ENCODE measurements at places on chromosomes 7 and 10.
A peak's percentile ranks its signal among the peaks of the same experiment; 100 is the strongest.

- DNase-seq = no peak
Observed at GRCh38 chr10:63137306-63137705, 4.2 kb downstream of the NRBF2 start.

DNA sequence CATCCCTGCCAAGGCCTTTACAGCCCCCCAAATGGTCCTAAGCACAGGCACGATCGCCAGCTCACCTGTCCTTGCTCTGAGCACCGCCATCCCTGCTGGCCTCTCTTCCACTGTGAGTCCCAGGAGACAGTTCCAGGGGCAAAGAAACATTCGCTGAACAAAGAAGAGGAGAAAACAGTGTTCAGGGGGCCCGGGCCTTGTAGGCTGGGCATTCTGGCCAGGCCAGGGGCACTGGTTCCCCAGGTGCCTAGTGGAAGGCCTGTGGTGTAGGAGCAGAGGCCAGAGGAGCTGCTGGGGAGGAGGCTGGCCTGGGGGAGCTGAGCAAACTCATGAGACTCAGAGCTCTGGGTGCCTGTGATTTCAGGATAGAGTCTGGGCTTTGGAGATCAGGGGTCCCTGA, 22.6 kb downstream of the AQP1 start:
- no peak for DNase-seq

DNA sequence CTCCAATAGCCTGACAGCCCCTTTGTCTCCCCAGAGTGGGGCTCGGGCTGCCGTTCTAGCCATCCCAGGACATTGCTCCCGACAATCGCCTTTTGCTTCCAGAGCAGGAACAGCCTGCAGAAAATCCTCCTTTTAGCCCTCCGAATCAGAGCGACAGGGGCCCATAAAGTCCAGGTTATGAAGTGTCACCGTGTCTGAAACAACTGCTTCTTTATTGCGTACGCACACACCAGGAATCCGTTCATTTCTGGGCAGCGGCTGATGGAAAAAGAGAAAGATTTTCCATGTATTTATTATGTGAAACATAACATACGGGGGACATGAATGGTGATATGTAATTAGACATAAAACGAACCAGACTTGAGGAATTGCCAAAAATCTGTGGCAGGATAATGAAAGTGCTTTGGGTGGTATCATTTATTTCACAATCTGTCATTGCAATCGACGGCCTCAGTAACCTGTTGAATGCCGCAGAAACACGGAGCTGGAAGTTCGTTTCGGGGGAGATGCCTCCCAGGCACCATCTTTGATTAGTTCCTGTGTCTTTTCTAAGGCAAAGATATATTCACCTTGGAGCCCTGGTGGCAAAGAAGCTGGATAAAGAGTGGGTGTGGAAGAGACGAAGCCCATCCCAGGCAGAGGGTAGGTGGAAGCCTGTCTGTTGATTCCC, 48.1 kb downstream of the FAM241B start:
- no peak for DNase-seq

DNA sequence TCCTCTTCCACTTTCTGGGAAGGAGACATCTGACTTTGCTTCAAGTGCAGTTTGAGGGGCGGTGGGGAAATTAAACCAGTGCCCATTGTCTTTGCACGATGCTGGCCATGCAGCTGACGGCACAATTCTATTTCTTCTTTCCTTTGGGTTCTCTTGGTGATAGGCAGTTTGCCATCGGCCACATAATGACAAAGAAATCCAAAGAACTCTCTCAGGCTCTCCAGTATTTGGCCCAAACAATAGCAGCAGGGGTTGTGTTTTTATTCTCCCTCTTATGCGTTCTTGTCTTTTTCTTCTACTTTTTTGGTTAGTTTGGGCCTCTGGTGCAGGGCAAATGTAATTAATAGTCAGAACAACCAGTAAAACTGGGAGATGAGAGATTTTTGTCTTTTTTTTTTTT, 147.0 kb downstream of the EMX2 start:
- no peak for DNase-seq

DNA sequence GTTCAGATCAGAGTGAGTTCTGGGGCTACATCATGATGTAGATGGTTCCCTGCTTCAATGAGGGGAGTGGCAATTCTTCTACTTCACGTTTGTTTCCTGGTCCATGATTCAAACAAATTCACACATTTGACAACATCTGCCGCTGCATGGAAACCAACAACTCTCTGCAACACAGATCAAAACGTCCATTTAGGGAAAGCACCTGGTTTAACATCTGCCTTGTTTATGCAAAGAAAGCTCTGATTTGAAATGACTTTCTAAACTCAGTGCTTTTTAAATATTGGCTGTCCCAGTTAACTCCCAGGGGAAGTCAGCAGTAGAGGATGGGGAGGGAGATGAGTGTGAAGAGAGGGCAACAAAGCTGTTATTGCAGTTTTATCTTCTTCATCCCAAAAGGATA, 93.8 kb downstream of the GAD2 start:
- DNase-seq = no peak

DNA sequence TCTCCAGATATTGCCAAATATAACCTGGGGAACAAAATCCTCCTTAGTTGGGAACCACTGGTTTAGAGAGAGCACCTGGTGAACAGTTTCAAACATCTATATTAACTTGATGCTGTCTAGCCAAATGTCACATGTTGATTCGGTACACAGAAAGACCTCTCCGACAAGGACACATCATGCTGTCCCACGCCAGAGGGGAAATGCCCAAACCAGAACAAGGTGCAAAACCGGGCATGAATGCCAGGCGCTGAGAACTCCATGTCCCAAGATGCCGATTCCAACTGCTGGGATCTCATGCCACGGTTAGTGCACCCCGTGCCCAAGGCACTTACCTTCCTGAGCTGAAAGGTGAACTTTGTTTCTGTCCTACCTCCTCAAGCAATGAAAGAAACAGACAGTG, 100.8 kb downstream of the SFMBT2 start:
- no peak for DNase-seq

GRCh38 chr10:103759100-103759781, 96.1 kb downstream of the SH3PXD2A start:
- peak; percentile 75 for DNase-seq

DNA sequence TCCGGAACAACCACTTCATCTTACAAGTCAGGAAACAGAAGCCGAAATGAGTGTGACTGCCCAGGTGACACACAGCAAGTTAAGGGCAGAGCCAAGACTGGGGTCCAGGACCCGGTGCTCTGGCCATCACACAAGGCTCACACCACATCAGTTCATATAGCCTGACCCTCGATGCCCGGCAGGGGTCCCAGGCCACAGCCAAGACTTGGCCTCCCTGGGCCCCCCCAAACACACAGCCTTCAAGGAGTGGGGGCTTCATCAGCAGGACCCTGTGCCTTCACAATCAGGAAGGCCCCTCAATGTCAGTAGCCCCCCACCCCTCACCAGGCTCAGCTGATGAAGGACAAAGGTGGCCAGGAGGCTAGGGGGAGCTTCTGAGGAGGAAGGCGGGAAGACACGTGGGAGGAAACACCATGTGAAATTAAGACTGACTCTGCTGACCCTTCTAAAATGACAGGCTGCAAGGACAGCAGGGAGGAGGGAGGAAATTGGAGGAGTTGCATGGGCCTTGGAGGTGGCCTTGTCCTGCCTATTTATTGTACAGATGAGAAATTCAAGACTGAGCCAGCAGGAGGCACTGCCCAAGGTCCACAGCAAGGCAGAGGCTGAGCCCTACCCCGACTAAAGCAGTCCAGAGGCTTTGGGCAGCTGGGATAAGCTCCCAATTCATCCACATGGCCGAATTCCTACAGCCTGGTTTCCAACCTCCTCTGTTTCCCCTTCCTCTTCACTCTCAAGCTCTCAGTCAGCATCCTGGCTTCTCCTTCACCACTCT, 216.1 kb upstream of the ZMIZ1 start:
- no peak for DNase-seq

DNA sequence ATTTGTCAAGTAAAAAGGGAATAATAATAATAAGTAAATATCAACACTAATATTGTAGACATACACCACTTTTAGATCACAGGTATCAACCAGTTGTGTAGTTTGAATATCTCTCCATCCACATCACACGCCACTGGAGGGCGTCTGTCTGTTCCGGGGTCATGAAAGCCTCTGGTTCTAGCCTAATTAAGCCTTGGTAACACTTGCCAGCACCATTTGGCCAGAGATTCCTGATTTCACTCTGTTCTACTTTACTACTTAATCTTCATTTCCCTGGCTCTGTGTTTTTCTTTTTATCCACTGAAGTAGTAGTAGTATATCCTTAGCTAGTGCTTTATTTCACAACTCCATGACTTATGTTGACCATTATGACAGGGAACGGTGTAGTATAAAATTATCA, 285.6 kb upstream of the POM121L12 start:
- DNase-seq = no peak

DNA sequence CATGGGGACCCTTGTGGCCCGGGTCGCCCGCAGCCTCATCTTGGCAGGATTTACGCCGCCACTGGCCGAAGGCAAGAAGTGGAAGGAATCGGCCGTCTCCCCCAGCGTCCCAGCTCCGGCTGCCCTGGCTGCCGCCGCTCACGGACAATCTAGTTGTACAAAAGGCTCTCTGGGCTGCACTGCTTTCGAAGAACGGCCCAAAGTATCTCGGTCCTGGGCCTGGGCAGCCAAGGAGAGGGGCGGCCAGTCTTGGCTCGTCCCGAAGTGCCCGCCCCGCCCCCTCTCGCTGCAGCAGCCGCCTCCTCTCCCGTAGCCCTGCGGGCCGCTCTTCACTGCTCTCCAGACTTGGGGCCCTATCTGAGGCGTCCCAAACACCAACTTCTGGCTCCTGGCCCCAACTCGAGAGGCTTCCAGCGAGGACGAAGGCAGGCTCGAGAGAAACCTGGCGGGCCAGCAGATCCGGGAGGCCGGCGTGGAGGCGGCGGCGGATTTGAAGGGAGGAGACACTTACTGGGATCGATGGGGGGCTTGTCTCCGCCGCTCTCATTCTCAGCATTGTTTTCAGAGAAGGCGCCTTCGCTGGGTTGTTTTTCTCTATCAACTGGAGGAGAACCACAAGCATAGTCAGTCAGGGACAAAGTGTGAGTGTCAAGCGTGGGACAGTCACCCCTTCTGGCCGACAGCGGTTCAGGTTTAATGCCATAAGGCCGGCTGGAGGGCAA, 809 bp downstream of the HOXA9 start:
- DNase-seq = no peak

DNA sequence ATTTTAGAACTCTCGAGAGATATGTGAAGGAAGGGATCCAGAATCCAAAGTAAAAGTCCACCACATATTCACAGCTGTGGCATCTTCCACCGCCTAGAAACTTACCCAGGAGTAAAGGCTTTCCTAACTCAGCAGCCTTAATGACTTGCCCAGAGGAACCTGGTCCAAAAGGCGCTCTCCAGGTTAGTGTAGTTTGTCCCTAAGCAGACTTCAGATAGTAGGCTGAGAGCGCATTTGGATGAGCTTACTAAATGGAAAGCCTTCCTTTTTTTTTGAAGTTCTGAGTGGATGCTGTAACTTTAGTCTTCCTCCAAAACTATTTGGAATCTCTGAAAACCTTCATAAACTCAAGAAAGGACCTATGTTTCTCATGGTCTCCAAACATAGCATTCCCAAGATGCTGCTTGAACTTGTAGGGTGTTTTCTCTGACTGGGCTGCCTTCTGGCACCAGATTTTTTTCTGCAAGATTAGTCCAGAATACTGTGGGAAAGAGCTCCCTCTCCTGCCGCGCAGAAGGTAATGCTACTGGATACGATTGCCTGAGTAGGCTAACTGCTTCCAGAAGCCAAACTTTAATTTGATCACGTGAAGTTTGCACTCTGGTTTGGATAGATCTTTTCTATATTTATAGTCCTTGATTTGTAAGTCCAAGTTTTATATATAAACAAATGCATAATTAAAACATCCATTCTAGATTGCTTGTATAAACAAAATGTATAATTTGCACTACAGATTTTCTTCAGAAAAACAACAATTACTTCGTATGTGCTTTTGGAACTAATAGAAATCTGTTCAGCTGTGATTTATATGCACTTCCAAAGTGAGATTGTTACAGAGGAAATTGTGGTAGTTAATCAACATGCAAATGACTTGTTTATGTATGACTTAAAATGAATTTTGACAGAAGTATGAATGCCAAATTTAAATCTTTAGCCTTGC, 19.6 kb upstream of the GPR37 start:
- no peak for DNase-seq

GRCh38 chr10:92691591-92692079, 1.9 kb downstream of the HHEX start:
- peak; percentile 50 for DNase-seq

GRCh38 chr7:26657206-26657641, 207.2 kb downstream of the SKAP2 start:
- no peak for DNase-seq

- DNase-seq = no peak
Observed at GRCh38 chr7:143279186-143280098, 5.3 kb upstream of the TMEM139 start.

GRCh38 chr7:151808400-151809145, 68.3 kb downstream of the PRKAG2 start:
- DNase-seq = no peak

DNA sequence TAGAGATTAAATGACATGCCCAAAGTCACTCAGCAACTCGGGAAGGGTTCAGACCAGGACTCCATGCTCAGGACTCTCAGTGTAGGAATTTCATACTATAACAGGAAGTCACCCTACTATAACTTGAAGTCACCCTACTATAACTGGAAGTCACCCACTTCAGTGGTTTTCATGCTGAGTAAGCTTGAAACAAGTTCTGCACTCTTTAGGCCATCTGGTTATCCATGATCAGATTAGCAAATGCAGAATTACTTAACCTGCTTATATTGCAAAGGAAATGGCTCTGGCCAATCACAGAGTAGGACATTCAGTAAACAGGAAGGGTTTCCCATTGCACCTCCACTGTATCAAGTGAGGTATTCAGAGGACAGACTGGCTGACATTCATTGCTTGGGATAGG, 1240.4 kb downstream of the GATA3 start:
- no peak for DNase-seq

- no peak for DNase-seq
Observed at GRCh38 chr10:130455791-130456190, 319.6 kb downstream of the GLRX3 start.

DNA sequence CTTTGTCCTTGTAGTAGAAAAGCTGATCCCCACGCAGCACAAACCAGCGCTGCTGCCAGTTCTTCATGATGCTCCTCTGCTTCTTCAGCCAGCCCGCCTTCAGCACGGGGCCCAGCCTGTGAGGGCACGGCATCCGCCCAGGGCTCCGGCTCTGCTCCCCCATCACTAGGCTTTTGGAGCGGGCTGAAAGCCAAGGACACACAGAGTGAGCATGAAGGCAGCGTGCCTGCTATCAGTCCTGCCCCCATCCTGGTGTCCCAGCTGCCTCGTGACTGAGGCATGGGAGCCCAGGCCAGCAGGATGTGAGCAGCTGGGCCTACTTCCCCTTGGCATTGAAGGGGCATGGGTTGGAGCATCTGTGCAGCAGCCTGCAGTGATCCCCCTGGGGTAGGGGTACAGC, 21.9 kb downstream of the ARHGAP22 start:
- no peak for DNase-seq

DNA sequence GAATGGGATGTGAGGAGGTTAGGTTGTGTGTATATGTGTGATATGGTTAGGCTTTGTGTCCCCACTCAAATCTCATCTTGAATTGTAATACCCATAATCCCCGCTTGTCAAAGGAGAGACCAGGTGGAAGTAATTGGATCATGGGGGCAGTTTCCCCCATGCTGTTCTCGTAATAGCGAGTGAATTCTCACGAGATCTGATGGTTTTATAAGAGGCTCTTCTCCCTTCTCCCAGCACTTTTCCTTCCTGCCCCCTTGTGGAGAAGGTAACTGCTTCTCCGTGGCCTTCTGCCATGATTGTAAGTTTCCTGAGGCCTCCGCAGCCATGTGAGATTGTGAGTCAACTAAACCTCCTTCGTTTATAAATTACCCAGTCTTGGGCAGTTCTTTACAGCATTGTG, 47.3 kb downstream of the NPVF start:
- DNase-seq = no peak
